ENCODE measurements at places on chromosomes 13 and 19. TPM values are rescaled to one million over a fixed set of nuclear protein-coding genes. Genes with fewer than 3 reads are reported as not detected.

NMRK2 gene
- not detected for total RNA-seq

- peak overlapping the region; percentile 53 for H3K27ac ChIP-seq
- H3K27me3 ChIP-seq, result no peaks in the 10 kb centered on the region
- peak; percentile 90 for DNase-seq
- no peaks in the 10 kb centered on the region for H3K36me3 ChIP-seq
- peaks cover 9% of the 10 kb centered on the region for H3K4me1 ChIP-seq
Measured at GRCh38 chr13:48210178-48210577, 22.8 kb upstream of the ITM2B start.

DNA sequence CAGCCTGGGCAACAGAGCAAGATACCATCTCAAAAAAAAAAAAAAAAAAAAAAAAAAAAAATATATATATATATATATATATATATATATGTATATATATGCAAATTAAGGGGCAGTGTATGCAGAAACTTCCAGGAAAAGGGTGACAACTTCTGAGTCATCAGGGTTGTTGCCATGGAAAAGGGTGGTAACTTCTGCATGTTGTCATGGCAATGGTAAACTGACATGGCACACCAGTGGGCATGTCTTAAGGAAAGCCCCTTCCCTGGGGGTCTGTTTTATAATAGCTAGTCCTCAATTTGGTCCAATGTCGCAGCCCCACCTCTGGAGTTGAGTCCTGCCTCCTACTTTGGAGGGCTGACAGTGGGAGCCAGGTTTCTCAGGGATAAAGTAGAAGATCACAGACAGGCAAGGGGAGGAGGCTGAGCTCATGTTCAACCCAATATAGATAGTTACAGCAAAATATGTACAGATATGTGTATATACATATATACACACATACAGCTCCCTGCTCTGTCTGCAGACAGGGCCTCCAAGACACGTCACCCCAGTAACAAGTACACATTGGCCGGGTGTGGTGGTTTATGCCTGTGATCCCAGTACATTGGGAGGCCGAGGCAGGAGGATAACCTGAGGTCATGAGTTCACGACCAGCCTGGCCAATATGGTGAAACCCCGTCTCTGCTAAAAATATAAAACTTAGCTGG, 7.2 kb upstream of the FCHO1 start:
- no peaks in the 10 kb centered on the region for H3K27me3 ChIP-seq
- no peak for DNase-seq
- no peaks in the 10 kb centered on the region for H3K36me3 ChIP-seq
- no peak overlapping the region for H3K4me3 ChIP-seq
- H3K4me1 ChIP-seq, result no peaks in the 10 kb centered on the region
- no peak overlapping the region for H3K27ac ChIP-seq

SKA3 gene
- total RNA-seq, result 5.9 TPM

GRCh38 chr19:1855828-1856255, 7.5 kb downstream of the KLF16 start:
- H3K27me3 ChIP-seq, result no peaks in the 10 kb centered on the region
- DNase-seq, result no peak
- H3K4me3 ChIP-seq, result peak overlapping the region; percentile 71
- peaks cover 5% of the 10 kb centered on the region for H3K36me3 ChIP-seq
- H3K4me1 ChIP-seq, result peaks cover 10% of the 10 kb centered on the region

GRCh38 chr13:107551521-107551920, 663.8 kb downstream of the LIG4 start:
- no peaks in the 10 kb centered on the region for H3K27me3 ChIP-seq
- no peak overlapping the region for H3K4me3 ChIP-seq
- no peak overlapping the region for H3K27ac ChIP-seq
- peak; percentile 17 for DNase-seq

- H3K4me3 ChIP-seq, result no peak overlapping the region
- H3K27ac ChIP-seq, result no peak overlapping the region
- H3K4me1 ChIP-seq, result no peaks in the 10 kb centered on the region
- no peaks in the 10 kb centered on the region for H3K36me3 ChIP-seq
Measured at GRCh38 chr19:33726756-33727155, 69.9 kb upstream of the KCTD15 start.

GRCh38 chr13:67120872-67121531, 109.1 kb downstream of the PCDH9 start:
- H3K27ac ChIP-seq, result peak overlapping the region; percentile 91
- H3K4me3 ChIP-seq, result peak overlapping the region; percentile 18
- H3K4me1 ChIP-seq, result peaks cover 37% of the 10 kb centered on the region
- no peaks in the 10 kb centered on the region for H3K36me3 ChIP-seq

GRCh38 chr13:46721054-46721453, 75.9 kb downstream of the ESD start:
- H3K4me1 ChIP-seq, result no peaks in the 10 kb centered on the region
- H3K27me3 ChIP-seq, result no peaks in the 10 kb centered on the region
- no peak overlapping the region for H3K4me3 ChIP-seq
- DNase-seq, result peak; percentile 65
- peaks cover 27% of the 10 kb centered on the region for H3K36me3 ChIP-seq

DNA sequence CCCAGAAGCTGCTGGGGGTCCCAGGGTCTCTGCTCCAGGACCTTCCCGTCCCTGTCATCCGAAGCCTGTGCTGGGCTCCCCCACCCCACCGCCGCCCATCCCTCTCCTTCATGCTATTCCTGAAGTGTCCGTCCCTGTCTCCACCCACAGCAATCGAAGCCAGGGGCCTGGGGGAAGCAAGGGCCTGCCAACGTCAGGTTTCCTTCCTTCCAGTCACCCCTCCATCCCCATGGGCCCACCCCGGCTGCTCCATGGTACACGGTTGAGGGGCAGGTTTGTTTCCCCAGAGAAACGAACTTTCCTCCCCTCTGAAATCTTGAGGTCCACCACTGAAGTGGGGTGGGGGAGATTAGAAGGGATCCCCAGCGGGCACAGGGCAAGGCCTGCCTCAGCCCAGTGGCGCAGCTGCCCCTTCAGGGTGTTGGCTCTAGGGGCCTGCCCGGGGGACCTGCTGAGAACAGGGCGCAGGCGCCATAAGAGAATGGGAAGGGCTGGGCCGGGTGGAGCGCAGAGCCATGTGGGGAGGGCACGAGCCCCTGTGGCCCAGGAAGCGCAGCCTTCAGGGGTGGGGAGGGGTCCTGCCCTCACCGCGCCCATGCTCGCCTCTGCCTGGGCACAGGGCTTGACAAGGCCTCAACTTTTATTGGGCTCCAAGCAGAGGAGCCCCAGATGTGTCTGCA, 16.1 kb downstream of the CEBPG start:
- H3K4me1 ChIP-seq, result peaks cover 10% of the 10 kb centered on the region
- no peak for DNase-seq
- H3K36me3 ChIP-seq, result peaks cover 18% of the 10 kb centered on the region
- H3K4me3 ChIP-seq, result no peak overlapping the region
- H3K27ac ChIP-seq, result no peak overlapping the region

RRAS gene
- 37.6 TPM for total RNA-seq

DNA sequence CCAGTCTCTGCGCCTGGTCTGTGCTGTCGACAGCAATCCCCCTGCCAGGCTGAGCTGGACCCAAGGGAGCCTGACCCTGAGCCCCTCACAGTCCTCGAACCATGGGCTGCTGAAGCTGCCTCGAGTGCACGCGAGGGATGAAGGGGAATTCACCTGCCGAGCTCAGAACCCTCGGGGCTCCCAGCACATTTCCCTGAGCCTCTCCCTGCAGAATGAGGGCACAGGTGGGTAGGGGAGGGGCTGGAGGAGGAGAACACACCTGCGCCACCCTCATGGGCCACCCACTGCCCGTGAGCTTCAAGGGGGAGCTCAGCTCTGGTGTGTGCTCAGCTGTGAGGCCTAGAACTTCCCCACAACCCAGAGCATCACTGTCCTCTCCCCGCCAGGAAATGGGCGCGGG, 38.6 kb upstream of the CD33 start:
- H3K4me1 ChIP-seq, result no peaks in the 10 kb centered on the region
- no peaks in the 10 kb centered on the region for H3K36me3 ChIP-seq
- H3K27ac ChIP-seq, result no peak overlapping the region
- no peaks in the 10 kb centered on the region for H3K27me3 ChIP-seq
- H3K4me3 ChIP-seq, result no peak overlapping the region
- no peak for DNase-seq

- DNase-seq, result no peak
- H3K4me3 ChIP-seq, result no peak overlapping the region
- no peak overlapping the region for H3K27ac ChIP-seq
- no peaks in the 10 kb centered on the region for H3K36me3 ChIP-seq
- no peaks in the 10 kb centered on the region for H3K27me3 ChIP-seq
- H3K4me1 ChIP-seq, result no peaks in the 10 kb centered on the region
Measured at GRCh38 chr13:39484506-39485313, 118.3 kb downstream of the LHFPL6 start.

GRCh38 chr13:99434258-99434788, 66.9 kb upstream of the TM9SF2 start:
- no peak overlapping the region for H3K27ac ChIP-seq
- peaks cover 12% of the 10 kb centered on the region for H3K27me3 ChIP-seq
- peaks cover 6% of the 10 kb centered on the region for H3K36me3 ChIP-seq
- peaks cover 18% of the 10 kb centered on the region for H3K4me1 ChIP-seq
- H3K4me3 ChIP-seq, result no peak overlapping the region
- no peak for DNase-seq

DNA sequence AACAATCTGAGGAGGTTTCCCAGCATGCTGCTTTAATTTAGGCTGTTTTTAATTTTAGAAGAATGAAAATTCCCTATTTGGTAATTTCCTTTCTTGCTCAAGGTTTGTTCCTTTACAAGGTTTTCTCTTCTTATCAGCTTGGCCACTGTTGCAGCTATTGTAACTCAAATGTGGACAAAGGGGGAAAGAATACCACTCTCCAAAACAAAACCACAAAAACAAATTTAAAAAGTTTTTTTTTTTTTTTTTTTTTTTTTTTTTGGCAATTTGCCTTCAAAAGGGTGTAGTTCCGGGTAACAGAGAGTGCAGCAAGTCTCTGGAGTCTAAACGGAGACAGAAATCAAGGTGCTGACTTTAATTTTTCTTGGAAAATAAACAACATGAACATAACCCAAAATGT, 306.4 kb upstream of the ARGLU1 start:
- H3K36me3 ChIP-seq, result no peaks in the 10 kb centered on the region
- H3K4me1 ChIP-seq, result no peaks in the 10 kb centered on the region
- H3K4me3 ChIP-seq, result no peak overlapping the region
- no peak for DNase-seq
- H3K27ac ChIP-seq, result no peak overlapping the region
- no peaks in the 10 kb centered on the region for H3K27me3 ChIP-seq

GRCh38 chr13:74114641-74115040, 19.6 kb downstream of the KLF12 start:
- H3K36me3 ChIP-seq, result no peaks in the 10 kb centered on the region
- H3K4me1 ChIP-seq, result peaks cover 9% of the 10 kb centered on the region
- H3K27me3 ChIP-seq, result no peaks in the 10 kb centered on the region
- H3K4me3 ChIP-seq, result no peak overlapping the region
- peak overlapping the region; percentile 39 for H3K27ac ChIP-seq
- DNase-seq, result no peak

DNA sequence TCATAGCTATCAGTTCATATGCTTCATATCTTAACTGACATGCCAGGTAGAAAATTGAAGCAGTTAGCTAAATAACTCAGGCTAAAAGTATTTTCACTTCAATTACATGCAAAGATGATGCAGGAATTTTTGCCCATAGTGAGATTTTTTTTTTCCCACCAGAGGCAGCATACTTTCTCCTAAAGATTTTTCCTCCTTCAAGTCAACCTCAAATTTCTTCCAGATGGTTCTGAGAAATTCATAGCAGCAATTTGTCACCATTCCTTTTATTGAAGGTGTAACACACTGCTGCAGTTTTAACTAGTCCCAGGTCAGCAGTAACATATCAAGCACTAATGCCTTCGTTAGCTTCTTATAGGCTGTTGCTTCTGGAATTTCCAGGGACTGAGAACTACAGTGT, 141.9 kb downstream of the SUCLA2 start:
- H3K27me3 ChIP-seq, result no peaks in the 10 kb centered on the region
- H3K4me1 ChIP-seq, result peaks cover 10% of the 10 kb centered on the region
- DNase-seq, result no peak
- no peak overlapping the region for H3K4me3 ChIP-seq

- H3K4me1 ChIP-seq, result peaks cover 12% of the 10 kb centered on the region
- H3K27ac ChIP-seq, result no peak overlapping the region
- DNase-seq, result no peak
Measured at GRCh38 chr13:66266761-66267160, 963.4 kb downstream of the PCDH9 start.

GRCh38 chr13:90768116-90768515, 579.4 kb upstream of the MIR17HG start:
- no peaks in the 10 kb centered on the region for H3K27me3 ChIP-seq
- no peaks in the 10 kb centered on the region for H3K36me3 ChIP-seq
- no peaks in the 10 kb centered on the region for H3K4me1 ChIP-seq
- no peak overlapping the region for H3K4me3 ChIP-seq
- no peak overlapping the region for H3K27ac ChIP-seq
- DNase-seq, result no peak

- peak; percentile 37 for DNase-seq
- H3K27me3 ChIP-seq, result no peaks in the 10 kb centered on the region
- H3K27ac ChIP-seq, result peak overlapping the region; percentile 66
- peaks cover 12% of the 10 kb centered on the region for H3K4me1 ChIP-seq
- H3K36me3 ChIP-seq, result peaks cover 29% of the 10 kb centered on the region
Measured at GRCh38 chr19:1026783-1027649, 608 bp downstream of the CNN2 start.

NALCN gene
- total RNA-seq, result 8.5 TPM
